B cell (primary cell): ENCODE measurements at places on chromosomes 1 and 21. TPM values are rescaled to one million over a fixed set of nuclear protein-coding genes. Genes with fewer than 3 reads are reported as not detected.

The CCDC181 gene
- not detected in 2 replicates for polyA plus RNA-seq

The C1QC gene
- not detected in 2 replicates for polyA plus RNA-seq

The MAEL gene
- 0.04 TPM in 1 of 2 replicates, not detected in the other for polyA plus RNA-seq

- no peak for DNase-seq
Observed at GRCh38 chr21:35226328-35226727, 177.2 kb upstream of the RUNX1 start.

- no peak for DNase-seq
Observed at GRCh38 chr1:118244194-118244593, 59.2 kb upstream of the SPAG17 start.

GRCh38 chr1:230878591-230878990 lies 10.3 kb upstream of the C1orf198 start:
- DNase-seq = no peak

- DNase-seq = no peak
Observed at GRCh38 chr1:168437821-168438220, 106.0 kb downstream of the XCL2 start.

DNA sequence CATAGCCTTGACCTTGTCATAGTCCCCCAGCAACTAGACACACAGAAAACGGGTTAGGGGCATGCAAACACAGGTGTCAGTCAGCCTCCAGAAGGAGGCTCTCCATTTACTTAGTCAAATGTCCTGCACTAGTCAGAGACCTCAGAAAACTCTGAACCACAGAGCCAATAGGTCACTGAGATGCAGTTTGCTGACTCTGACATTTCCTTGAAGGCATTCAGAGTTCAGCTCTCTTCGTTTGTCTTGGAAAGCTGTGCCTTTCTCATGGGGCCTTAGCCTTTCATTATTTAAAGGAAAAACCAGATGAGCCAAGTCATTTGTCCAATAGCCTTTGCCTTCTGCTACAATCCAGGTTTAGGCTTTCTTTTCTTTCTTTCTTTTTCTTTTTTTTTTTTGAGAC lies 3.5 kb downstream of the OLFML2B start:
- DNase-seq = no peak
